H7 (cell line): ENCODE measurements at places on chromosomes 6 and 20. TPM values are rescaled to one million over a fixed set of nuclear protein-coding genes. Genes with fewer than 3 reads are reported as not detected.

GRCh38 chr6:166830891-166831363 lies 125.4 kb downstream of the RNASET2 start:
- DNase-seq: no peak

The TXLNB gene
- total RNA-seq: not detected in 2 replicates

The LGSN gene
- 0.07 and 0.17 TPM in 2 replicates for total RNA-seq

DNA sequence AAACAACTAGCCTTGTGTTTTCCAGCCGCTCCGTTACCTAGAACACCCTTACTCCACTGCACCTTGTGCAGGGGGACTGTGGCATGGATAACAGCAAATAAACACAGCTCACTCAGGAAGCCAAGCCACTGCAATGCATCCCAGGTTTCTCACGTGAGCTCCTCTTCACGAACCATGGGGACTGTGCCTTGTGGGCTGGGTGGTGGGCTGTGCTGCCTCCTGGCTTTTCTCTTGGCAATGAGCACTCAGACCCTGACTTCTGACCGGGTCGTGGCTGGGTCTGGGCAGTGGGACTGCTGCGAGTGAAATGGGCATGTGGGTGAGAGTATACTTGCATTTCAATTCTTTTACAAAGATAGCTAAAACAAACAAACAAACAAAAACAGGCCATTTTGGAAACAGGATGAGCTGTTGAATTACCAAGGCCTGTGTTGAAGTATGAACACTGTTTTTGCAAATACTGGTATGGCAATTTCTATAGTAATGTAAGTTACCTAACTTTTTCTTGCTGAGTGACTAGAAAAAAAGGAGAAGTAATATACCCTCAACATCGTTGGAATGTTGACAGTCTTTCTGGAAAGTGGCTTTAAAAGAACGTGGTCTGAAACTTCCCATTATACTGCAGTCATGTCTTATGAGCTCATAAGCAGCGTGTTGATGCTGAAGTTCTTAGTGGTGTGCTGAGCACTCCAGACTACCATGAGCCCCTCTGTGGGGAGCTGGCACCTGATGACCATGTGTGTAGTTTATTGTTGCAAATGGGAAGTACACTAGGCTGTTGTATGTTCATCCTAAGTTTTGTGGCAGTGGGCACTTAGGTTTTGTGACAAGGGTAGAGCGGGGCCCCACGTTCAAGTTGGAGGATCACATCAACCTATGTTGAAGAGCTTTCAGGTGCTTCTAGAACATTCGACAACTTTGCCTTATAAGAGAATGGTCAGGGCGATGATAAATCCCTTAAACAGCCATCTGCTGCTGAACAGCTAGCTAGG lies 120.4 kb downstream of the ARMC2 start:
- peak; percentile 57 for DNase-seq

The CRISP2 gene
- total RNA-seq: not detected in 2 replicates

- DNase-seq: no peak
Measured at GRCh38 chr20:51354769-51355319, 187.7 kb downstream of the NFATC2 start.

DNA sequence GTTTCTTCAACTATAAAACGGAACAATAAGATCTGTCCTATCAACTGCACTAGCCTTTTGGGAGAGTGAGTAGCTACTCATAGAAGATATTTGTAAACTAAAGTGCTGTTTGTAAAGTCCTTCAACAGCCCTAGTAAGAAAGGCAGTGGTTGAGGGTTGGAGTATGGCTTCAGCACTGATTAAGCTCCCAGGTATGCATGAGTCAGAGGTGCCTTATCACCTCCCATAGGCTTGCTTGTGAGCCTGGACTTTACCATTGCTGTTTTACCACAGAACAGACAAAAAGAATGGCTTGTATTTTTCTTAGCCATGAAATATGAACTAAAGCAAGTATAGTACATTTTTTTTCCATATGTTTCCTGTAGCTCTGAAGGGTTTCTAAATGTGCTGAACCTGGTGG lies 44.1 kb downstream of the SAMD3 start:
- no peak for DNase-seq

The ALDH5A1 gene
- total RNA-seq: 1.00 and 1.5 TPM in 2 replicates

DNA sequence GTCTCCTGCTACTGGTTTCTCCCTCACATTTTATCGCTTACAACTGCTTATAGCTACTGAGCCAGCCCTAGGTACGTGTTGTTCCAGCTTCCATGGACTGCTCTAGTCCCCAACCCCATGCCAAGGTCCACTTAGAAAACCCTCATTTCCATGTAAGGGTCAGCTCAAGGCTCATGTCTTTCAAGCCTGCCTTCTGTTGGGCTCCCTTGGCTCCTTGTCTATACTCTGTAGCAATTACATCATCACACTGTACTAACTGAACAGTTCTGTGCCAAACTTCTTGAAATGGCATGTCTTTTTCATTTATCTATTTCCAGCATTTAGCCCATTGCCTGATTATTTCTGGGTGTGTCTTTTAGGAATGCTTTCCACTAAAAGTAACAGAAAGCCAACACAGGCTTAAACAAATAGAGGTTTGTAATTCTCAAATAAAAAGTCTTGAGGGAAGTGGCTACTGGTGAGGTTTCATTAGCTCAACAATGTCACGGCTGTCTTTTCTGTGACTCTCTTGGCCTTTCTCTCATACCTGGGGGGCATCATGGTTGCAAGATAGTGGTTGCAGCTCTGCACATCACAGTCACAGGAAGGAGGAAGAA lies 317.6 kb downstream of the TPBG start:
- DNase-seq: no peak

DNA sequence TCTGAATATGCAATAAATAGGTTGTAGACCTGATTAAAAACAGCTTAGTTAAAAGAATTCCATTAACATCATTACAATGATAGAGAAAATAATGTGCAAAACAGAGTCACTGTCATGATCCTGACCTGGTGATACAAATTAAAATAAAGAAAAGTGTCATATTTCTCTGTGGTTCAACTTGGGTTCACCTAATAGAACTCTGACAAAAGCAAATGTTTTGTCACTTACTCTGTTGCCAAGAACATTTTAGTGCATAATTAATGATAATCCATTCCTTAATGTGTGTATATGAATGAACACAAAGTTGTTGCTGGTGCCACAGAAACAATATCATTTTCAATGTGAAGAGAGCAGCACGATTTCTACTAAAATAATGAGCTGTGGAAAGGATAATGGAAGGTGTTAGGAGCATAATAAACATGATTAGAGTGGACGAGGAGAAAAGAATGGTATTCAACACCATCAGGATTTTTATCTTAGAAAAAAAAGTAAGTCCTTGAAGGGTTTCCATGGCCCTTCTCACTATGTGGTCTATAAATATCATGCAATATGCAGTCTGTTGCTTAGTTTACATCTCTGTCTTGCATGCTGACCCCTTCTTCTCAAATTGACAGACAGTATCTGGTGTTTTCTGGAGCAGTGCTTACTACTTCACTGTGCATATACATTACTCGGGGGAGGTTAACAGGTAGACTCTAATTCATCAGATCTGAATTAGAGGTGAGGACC lies 656.6 kb upstream of the MMS22L start:
- no peak for DNase-seq

DNA sequence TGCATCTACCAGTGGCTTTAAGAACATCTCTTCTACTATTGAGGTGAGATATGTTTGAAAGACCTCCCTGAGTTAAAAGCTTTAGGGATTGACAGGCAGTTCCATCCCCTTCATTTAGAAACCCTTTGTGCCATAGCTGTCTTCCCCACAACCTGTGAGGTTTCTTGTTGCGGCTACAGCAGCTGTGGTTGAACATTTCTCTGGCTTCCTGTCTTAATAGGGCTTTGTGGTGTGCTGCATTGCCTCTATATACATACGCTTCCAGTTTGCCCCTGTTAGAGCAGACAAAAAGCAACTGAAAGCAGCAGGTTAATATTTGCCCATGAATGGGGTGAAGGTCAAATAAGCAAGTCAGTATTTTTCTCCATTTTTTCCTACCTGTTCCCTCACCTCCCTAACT lies 210.2 kb downstream of the TMEM200A start:
- DNase-seq: no peak

The GSTA1 gene
- 0.70 and 0.94 TPM in 2 replicates for total RNA-seq

The FAM217A gene
- not detected in 2 replicates for total RNA-seq

- DNase-seq: no peak
Measured at GRCh38 chr6:149717255-149717587, 680 bp downstream of the LATS1 start.

DNA sequence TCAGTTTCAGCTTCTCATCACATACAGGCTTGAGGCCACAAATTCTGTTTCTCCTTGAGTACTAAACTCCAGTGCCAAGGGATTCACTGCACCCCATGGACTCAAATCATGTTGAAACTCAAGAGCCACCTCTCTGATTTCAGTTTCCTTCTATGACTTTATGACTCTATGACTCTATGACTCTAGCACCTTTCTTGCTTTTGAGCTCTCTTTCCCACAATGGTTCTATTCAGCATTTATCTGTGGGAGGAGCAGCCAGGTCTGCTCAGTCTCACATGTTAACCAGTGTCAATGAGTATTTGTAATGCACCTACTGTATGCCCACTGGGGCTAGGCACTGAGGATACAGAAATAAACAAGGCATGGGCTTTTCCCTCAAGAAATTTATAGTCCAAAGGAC lies 14.6 kb upstream of the SLC22A2 start:
- no peak for DNase-seq

- DNase-seq: no peak
Measured at GRCh38 chr6:89214197-89214596, 3.0 kb downstream of the GABRR1 start.

GRCh38 chr20:44196271-44196670 lies 9.3 kb upstream of the JPH2 start:
- DNase-seq: no peak

The HLA-DRB1 gene
- 0.48 TPM in 1 of 2 replicates, not detected in the other for total RNA-seq

The ADGB gene
- total RNA-seq: not detected in 2 replicates

DNA sequence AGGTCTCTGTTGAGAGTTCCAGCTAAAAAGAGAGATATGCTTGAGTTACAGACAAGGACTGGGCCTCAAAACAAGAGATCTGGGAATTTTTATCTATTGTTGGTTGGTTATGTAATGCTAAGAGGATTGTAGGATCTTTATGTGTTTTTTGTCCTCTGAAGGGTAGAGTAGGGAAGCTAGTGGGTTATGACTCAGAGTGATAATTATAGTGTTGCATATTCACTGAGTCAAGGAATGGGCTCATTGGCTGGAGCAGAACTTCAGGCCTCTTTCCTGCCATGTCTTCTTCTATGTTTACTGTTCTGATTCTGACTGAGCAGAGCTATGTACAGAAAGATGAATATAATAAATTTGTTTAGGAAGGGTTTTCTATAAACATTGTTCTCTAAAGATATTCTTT lies 66.1 kb upstream of the NOX3 start:
- DNase-seq: no peak

DNA sequence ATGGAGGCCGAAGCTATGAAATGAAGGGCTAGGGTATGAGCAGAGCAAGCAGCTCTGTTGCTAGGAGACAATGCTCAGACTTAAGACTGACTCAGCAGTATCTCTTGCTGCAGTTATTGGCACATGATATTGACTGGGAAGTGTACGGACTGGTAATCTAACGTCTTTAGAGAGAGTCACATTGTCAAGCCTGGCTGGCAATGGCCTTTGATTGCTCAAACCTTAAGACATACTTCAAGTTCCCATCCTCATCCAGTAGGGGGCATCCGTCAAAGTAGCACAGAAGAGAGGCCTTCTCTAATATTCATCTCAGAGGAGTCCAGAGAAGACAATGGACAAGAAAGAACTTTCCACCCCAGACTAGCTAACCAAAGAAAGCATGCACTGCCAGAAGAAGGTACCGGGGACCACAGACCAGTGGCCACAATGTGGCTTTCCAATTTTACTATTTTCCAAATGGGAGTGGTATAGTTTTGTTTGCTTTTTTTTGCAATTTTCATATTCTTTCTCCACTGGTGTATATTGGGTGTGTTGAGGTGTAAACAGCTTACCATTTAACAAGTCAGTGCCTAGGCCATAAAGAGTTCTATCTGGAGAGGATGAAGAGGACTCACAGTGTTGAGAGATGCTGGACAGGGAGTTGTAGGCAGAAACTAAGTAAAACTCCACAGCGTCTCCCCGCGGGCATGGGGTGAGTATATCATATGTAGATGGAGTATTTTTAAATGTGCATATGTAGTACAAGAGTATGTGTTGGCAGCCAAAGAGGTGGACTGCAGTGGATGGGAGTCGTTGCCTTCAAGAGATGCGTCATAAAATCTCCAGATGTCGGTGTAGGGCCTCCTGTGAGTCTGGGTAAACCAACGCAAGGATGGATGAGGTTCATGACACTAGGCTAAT lies 36.7 kb downstream of the LRFN2 start:
- DNase-seq: no peak

DNA sequence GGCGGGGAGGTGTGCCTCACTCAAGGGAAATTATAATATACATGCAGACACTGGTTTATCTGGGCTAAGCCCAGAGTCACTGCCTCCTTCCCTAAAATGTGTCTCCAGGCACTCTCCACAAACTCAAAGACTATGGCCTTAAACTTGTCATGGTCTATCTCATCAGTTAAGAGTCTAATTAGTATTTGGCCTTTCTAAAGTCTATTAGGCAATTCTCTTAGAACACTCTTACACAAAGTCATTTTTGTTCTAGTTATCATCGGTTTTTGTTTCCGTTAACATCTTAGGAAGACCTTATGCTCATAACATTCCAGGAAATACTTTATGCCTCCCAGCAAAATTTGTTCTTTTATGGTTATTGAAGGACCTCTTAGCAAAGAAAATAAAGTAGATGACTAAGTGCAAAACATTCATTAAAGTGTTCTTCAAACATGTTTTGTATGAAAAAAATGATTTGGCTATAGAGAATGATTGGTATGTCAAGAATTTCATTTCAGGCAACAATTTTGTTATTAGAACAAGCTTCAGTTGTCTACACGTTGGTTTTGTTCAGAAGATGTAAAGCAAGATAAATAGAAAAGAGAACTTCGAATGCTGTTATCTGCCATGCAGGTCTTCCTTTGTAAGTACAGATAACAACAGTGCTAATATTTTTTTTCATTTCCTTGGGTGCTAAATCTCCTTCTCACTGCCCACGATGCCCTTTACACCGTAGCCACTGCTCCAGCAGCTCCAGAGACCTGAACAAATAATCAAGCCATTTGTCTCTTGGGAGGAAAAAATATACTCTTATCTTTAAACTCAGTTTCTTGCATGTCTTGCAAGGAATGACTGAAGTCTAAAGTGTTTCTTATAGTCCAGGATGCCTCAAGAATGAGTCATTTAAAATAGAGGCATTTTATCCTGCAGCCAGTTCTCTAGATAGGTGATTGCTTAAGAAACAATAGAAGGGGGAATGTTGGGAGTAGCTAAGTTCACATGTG lies 170.4 kb downstream of the HTR1B start:
- no peak for DNase-seq

The C20orf141 gene
- not detected in 2 replicates for total RNA-seq

- DNase-seq: no peak
Measured at GRCh38 chr6:144305985-144306384, 20.9 kb downstream of the UTRN start.

DNA sequence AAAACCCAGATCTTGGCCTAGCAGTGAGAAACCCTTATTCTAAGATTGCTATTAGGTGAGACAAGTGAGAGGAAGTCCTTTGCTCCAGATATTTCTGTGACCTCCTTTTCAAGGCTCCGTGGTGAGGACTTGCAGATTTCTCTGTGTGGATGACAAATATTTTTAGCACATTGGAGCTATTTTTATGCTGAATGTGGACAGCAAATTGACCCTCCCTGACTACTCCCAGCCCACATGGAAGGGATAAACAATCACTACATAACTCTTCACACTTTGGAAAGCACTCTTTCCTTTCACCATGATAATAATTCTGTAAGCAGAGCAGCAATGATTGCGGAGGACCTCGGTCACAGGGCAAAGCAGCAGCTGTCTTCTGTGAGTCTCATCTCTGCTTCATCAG lies 88.0 kb upstream of the ADGRF1 start:
- no peak for DNase-seq
